ENCODE measurements at places on chromosomes 12 and 14.

DNA sequence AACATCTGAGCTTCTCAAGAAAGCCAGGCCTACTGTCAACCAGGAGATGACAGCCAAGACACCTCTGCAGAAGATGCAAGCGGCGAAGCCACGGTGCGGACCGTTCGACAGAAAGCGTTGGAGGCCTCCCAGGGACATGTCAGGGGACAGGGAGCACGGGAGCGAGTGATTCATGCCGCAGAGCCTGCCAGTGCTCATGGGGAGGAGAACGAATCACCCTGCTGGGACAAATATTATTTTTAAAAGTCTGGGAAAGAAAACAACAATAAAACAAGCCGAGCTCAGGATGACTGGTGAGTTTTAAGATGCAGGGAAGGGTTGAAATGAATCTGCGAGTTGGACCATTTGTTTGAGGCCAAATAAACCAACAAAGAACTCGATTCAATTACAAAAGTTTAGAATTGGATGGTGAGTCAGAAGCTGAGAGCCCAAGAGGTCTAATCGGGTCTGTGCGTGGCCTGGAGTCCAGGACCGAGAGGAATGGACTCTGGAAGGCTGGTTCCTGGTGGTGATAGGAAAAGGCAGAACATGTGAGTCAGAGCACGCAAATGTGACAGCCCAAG, 91.0 kb downstream of the RBM19 start:
- DNase-seq: peak; percentile 31

DNA sequence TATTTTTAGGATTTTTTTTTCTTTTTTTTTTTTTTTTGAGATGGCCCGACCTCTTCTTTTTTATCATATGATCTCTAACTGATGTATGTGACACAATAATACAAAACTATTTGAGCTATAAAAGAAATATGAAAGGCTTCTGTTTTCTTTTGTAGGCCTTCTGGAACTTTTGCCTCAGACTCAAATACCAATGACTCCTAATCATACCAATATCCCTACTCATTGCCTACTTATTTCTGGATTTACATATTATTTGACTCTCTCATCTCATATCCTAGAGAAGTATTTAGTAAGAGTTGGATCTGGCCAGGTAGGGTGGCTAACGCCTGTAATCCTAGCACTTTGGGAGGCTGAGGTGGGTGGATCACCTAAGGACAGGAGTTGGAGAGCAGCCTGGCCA, 12.7 kb upstream of the WDR89 start:
- no peak for DNase-seq

- no peak for DNase-seq
These were observed 124.5 kb downstream of the PTCSC3 start for GRCh38 chr14:36052063-36052462.

- no peak for DNase-seq
These were observed 7.1 kb downstream of the RNASE7 start for GRCh38 chr14:21049271-21049673.

DNA sequence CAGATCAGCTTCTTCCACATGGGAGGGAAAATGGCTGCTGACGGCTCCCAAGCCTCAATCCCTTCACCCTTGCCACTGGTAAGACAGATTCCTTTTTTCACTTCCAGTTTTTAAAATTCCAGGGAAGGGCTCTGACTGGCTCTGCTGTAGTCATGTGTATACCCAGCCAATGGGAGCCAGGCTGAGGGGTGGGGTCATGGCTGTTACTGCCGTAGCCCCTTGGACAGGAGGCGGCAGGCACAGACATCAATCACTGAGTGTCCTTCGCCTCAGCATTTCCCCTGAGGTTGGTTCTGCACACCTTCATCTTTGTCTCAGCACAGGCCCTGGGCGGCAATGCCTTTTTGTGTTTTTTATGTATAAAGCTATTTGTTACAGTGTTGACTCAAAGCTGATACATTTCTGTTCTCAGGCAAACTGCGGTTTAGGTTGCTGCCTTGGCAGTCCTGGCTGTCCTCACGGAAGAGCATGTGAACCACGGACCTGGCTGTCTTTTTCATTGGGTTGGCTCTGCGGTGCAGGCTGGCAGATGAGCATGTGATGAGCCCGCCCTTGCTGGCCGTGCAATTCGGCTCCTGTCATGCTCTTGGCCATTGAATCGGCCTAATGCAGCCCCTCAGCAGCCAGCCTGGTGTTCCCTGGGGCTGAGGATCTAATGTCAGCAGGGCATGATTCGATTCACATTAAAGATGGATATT, 74.3 kb downstream of the PPM1A start:
- no peak for DNase-seq
